ENCODE measurements at places on chromosomes 6 and 20. TPM values are rescaled to one million over a fixed set of nuclear protein-coding genes. Genes with fewer than 3 reads are reported as not detected.
A peak's percentile ranks its signal among the peaks of the same experiment; 100 is the strongest.

- peak; percentile 49 for DNase-seq
These were observed 88.3 kb downstream of the NINL start for GRCh38 chr20:25496968-25497401.

GRCh38 chr6:147506704-147507114 lies 1.8 kb upstream of the SAMD5 start:
- DNase-seq, result peak; percentile 40

- DNase-seq, result no peak
These were observed 25.5 kb upstream of the HELZ2 start for GRCh38 chr20:63599396-63600050.

DNA sequence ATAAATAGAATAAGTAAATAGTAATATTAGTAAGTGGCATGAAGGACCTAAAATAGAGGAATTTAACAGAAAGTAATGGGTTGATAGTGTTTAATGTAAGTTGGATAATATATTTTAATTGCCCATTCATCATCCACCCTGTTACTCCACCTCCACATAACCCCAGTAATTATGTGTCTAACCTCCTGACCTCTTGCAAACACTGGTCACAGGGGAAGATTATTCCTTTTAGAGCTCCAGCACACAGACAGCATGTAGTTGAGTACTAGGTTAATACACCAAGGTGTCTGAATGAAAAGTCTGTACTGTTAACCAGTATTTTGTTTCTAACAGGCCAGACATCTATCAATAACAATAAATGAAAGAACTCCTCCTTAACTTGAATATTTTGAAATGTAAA lies 92.4 kb upstream of the EYS start:
- no peak for DNase-seq

DNA sequence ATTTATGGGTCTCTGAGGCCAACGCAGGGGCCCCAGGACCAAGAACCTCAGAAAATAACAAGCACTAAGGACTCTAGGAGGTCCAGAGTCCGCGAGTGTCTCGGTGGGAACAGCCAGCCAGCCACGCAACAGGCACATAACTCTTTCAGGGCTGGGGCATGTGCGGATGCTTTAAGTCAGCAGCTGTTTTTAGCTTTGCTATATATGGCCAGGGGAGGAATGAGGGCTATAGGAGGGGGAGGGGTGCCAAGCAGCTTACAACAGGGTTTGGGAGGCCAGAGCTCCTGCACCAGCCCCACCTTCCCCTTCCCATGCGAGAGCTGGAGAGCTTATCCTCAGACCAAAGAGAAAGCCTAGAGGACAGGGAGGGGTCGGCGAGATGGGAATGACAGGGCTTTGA lies 6.2 kb downstream of the JPH2 start:
- DNase-seq, result peak; percentile 55

GRCh38 chr6:148653138-148653776 lies 93.6 kb upstream of the UST start:
- DNase-seq, result peak; percentile 3

- DNase-seq, result no peak
These were observed 193.6 kb downstream of the NFATC2 start for GRCh38 chr20:51348876-51349275.

DNA sequence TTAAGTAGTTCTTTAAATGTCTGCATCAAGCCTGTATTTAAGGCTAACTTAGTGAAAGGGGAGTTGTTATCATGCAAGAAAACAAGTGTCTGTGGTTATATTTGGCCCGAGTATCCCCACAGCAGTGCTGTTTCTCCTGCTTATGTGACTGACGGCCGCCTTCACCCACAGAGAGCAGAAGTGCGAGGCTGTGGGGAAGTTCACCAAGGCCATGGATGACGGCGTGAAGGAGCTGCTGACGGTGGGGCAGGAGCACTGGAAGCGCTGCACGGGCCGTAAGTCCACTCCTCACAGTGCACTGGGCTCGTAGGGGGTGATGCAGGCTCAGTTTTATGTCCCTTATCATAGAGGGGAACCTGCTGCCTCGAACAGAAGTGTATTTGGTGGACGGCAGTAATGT lies 53.2 kb upstream of the SYNJ2 start:
- DNase-seq, result no peak

GRCh38 chr6:84601366-84601765 lies 163.0 kb downstream of the TBX18 start:
- DNase-seq, result no peak

DNA sequence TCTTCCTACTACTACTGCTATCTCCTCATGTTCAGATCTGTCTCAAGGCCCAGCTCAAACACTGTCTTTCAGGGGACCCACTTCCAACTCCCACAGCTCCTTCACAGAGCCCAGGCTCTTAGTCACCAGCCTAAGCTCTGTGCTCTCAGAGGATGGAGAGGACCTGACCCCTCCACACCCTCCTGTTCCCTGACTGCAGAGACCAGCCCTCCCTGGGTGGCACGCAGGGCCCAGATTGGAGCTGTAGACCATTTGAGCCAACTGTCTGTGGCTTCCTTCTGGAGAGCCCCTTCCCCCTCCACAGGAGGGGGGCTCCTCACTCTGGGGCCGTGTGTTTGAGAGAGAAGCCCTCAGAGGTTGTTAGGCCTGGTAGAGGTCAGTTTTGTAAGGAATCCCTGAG lies 9.8 kb downstream of the SNPH start:
- no peak for DNase-seq

Gene AFDN
- 57.1 TPM for total RNA-seq

DNA sequence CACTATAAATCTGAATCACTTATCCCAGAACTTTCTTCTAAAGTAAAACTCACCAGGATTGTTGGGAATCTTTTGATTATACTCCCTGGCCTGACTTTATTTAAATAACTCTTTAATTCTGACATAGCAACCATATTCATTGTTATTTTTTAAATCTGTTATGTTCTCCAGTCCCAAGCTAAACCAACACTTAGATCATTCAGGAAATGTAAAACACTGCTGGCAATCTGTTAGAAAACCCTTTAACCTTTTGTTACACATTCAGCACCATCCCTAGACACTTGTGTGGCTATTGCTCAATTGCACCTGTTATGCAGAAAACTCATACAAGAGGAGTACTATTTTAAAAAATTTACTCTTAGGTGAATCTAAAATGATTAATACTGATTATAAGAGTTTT lies 101.8 kb upstream of the NHSL1 start:
- peak; percentile 40 for DNase-seq

DNA sequence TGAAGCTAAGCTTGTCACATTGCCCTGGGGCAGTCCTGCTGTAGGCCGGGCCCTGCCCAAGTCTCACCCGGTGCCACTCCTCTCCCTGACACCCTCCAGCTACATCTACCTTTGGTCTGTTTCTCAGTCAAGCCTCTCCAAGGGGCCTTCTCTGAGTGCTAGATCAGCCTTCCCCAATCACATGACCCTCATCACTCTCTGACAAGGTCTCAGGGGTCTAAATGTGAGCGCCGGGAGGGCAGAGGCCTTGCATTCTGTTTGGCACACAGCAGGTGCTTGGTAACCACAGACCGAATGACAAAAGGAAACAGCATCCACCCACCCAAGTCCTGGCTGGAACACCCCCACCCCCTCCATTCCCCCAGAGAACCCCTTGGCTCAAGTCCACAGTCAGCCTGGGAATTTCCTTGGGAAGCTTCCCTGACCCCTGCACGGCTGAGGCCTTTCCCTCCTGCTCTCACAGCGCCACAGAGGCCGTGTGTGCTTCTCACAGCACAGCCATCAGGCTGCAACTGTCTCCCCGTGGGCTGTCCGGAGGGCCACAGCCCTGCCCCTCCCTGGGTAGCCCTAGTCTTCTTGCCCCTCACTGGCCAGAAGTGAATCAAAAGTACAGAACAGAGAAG lies 32.9 kb downstream of the PKIG start:
- peak; percentile 15 for DNase-seq

Gene RHAG
- total RNA-seq, result not detected

DNA sequence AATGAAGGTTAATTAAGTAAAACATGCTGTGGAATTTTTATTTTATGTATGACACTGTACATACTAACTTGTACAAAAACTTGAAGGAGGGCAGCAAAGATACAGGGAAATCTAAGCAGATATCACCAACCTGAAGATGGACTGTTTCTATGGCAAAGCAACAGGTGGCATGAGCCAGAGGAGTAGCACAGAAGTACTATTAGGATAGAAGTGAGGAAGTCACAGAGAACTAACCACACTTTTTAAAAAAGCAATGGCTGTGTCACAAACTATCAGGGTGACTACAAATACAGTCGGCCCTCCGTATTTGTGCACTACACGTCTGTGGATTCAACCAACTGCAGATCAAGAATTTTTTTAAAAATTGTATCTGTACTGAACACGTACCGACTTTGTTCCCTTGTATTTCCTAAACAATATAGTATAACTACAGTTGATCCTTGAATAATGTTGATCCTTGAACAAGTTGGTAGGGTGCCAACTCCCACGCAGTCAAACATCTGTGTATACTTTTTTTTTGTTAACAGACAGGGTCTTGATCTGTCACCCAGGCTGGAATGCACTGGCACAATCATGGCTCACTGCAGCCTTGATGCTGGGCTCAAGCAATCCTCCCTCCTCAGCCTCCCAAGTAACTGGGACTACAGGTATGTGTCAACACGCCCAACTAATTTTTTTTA lies 61.0 kb downstream of the NUDT3 start:
- DNase-seq, result no peak

Gene NCOA5
- total RNA-seq, result 10.0 TPM

Gene CEP85L
- 18.5 TPM for total RNA-seq

GRCh38 chr6:109676724-109677123 lies 14.3 kb downstream of the AK9 start:
- DNase-seq, result no peak

Gene BTN1A1
- total RNA-seq, result not detected

Gene MDFI
- total RNA-seq, result 3.3 TPM

DNA sequence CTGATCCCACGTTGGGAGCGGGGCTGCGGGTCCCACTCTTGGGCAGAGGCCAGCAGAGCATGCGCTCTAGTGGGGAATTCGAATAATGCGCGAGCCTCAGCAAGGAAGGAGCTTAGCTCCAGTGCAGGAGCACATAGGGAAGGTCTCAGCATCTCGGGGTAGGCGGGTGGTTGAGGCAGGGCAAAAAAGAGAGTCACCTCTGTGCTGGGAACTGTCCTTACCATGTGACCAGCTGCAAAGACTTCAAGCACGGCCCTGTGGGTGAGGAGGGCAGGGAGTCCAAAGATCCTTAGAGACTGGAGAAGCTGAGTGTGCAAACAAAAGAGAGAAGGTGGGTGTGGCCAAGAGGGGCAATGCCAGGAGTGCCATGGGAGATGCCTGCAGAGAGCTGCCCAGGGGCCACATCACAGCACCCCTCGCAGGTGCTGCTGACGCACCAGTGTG lies 79.2 kb upstream of the CD93 start:
- DNase-seq, result no peak

Gene HLA-B
- total RNA-seq, result 244 TPM

Gene NOX3
- not detected for total RNA-seq

- peak; percentile 82 for DNase-seq
These were observed 64.9 kb downstream of the RREB1 start for GRCh38 chr6:7172649-7173048.

Gene TEAD3
- total RNA-seq, result 9.6 TPM

DNA sequence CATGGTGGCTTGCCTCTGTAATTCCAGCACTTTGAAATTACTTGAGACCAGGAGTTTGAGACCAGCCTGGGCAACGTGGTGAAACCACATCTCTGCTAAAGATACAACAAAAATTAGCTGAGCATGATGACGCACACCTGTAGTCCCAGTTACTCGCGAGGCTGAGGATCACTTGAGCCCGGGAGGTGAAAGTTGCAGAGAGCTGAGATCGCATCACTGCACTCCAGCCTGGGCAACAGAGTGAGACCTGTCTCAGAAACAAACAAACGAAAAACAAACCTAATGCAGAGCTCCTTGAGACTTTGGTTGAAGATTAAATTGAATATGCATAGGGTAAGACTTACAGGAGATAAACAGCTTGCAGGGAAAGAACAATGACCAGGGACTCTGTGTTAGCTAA lies 80.8 kb downstream of the SCAF8 start:
- no peak for DNase-seq

Gene TMEM244
- total RNA-seq, result not detected

Gene GNAS-AS1
- 0.33 TPM for total RNA-seq

Gene NR2E1
- not detected for total RNA-seq

Gene RIPOR2
- total RNA-seq, result 0.51 TPM

Gene GTSF1L
- not detected for total RNA-seq

Gene TAAR6
- total RNA-seq, result not detected

GRCh38 chr6:47097092-47097945 lies 55.2 kb upstream of the ADGRF1 start:
- DNase-seq, result peak; percentile 90

Gene HTR1B
- not detected for total RNA-seq

Gene FAM83C
- total RNA-seq, result not detected

DNA sequence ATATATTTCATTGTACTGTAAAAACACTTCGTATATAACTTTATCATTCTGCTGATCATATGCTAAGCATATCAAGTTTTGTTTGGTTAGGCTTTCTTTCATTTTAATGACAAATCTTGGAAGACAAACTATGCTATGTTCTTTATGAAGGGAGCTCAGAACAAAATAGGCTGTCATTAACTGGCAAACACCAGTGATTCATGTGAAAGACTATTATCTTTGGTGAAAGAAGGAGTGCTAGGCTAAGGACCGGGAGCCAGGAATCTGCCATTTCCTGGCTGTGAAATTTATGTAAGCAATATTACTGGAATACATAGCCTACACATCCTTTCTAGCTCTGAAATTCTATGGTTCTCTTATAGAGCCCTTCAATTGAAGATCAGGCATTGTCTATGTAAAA lies 136.2 kb upstream of the CCN2 start:
- DNase-seq, result peak; percentile 66

GRCh38 chr6:104532462-104532861 lies 327.3 kb downstream of the HACE1 start:
- no peak for DNase-seq

Gene MLN
- total RNA-seq, result not detected

Gene C2
- total RNA-seq, result 27.2 TPM

- DNase-seq, result no peak
These were observed 21.9 kb downstream of the MYH7B start for GRCh38 chr20:34977365-34978091.

DNA sequence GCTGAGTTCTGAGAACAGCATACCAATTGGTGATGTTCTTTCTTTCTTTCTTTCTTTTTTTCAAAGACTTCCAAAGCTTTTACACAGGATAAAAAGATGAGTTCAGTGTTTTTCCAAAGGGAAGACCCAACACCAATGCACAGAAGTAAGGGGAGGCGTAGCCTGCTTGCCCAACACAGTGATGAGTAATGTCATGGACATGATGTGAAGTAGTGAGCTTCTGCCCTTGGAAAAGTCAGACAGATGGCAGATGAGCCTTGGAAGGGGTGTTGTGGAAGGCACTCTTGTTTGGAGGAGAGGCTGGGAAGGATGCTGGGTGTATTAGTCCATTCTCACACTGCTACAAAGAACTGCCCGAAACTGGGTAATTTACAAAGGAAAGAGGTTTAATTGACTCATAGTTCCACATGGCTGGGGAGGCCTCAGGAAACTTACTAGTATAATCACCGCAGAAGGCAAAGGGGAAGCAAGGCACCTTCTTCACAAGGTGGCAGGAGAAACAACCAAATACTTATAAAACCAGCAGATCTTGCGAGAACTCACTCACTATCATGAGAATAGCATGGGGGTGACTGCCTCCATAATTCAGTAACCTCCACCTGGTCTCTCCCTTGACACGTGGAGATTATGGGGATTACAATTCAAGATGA lies 12.6 kb downstream of the LRP11 start:
- DNase-seq, result peak; percentile 49

Data from fibroblast of lung (primary cell).